ENCODE measurements at places on chromosomes 6 and 20.

- no peak for DNase-seq
Observed at GRCh38 chr6:193773-194310, 98.4 kb upstream of the DUSP22 start.

DNA sequence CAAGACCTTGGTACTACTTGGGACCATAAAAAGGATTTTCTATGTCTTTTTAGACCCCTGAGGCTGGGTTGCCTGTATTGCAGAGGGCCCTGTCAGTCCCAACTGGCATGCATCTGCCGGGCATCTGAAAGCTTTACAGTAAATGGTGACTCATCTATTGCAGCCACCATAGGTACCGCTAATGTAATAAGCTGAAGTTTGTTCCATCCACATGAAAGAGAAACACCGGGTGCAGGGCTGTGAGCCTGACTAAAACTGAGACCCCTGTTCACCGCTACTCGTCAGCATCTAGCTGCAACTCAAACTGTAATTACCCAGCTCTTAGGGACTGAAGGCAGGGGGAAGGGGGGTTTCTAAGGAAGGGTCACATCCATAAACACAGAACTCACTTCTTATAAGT lies 49.5 kb downstream of the TRERF1 start:
- DNase-seq = peak; percentile 64

DNA sequence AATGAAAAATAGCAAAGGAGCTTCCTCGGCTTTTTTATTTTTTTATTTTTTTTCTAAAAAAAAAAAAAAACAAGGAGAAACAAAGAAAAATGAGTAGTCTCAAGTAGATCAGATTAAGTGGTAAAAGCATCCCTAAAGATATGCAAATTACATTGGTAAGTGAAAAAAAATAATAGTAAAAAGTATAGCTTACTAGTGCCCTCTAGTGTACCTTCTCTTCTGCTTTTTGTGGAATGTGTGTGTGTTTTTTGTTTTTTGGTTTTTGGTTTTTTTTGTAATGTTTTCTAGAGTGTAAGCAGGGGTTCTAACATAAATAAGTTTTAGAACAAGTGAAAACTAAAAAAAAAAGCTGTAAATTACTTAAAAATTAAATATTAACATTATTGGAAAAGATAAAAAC lies 1062.0 kb downstream of the HACE1 start:
- DNase-seq = no peak

GRCh38 chr6:127878115-127878514 lies 22.7 kb downstream of the THEMIS start:
- no peak for DNase-seq

- no peak for DNase-seq
Observed at GRCh38 chr6:79399499-79399898, 137.7 kb downstream of the LCA5 start.

DNA sequence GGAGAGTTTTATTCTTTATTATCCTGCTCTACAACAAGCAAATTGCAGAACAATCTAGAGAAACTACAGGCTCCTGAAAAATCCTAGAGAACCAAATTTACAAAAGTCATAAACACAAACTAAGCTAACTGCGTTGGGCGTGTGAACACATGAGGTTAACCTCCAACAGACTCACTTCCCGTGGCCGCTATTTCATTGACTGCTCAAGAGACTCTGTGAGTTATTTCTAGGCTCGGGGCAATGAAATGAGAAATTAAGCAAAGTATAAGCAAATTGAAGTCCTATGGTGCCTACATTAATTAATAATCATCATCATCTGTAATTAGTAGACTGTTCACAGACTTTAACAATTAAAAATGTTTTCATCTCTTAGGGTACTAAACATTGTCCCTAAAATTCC lies 100.0 kb downstream of the MBOAT1 start:
- DNase-seq = no peak

DNA sequence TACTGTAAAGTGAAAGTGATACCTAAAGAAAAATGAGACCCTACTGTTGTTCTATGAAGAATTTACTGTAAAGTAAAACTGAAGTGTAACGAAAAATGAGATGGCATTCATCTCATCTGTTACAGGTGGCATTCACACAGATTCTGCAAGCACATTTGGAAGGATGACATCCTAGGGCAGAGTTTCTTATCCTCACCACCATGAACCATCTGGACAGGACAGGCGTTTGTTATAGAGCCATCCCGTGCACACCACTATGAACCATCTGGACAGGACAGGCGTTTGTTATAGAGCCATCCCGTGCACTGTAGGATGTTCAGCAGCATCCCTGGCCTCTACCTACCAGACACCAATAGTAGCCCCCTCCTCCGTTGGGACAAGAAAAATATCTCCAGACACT lies 294.8 kb downstream of the GMDS start:
- no peak for DNase-seq

DNA sequence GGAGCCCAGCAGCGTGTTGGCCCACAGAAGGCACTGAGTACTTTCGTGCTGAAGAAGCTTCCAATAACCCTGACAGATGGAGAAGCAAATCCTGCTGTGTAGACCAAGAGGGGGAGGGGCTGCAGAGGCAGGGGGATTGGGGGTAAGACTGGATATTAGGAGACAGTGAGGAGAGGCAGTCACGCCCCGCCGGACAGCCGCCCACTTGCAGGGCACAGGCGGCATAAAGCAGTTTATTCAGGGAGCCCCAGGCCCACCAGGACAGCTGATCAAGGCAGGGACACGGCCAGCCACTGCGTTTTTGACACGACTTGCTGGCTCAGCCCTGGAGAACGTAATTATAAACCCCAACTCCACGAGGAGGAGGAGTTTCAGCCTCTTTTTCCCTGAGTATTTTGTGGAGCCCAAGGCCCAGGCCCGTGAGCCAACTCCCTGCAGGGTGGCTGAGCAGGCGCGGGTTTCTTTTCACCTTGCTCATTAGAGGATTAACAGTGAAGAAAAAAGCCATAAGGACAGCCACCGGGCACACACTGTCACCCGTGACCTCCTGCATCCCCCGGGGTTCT lies 177.9 kb downstream of the TFAP2C start:
- DNase-seq = no peak
